ENCODE measurements at places on chromosomes 11 and 22.

- DNase-seq = no peak
These were observed 93.5 kb downstream of the PDHX start for GRCh38 chr11:35009944-35010342.

DNA sequence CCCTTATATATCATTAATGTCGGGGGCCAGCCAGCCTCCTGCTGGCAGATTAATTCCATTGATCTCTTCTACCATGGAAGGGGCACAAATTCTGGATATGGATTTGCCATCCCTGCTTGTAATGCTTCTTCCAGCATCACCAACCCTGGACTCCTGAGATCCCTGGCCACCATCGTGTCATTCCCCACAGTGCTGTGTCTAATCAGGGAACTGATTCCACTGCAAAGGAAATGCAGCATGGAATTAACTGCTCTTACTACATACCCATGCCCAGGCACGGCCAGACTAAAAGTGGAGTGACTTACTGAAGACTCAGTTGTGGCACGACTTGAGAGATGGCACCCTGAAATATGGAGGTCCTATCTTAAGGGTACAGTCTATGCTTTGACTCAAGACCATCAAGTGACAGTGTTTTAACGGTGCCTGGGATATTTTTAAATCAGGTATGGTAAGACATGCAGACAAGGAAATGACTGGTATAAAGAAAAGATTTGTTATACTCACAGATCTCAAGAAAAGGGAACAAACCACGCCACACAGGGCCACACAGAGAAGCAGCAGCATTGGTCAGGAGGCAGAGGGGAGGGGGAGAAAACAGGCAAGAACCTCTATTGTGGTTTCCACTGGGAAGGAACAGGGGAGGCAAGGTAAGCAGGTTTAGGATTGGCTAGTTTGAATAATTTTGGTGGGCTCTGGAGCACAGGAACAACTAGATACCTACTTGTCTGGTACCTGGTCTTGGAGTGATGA, 65.1 kb downstream of the IGLL5 start:
- no peak for DNase-seq

GRCh38 chr22:44995105-44995514, 14.7 kb downstream of the PHF21B start:
- DNase-seq = no peak

DNA sequence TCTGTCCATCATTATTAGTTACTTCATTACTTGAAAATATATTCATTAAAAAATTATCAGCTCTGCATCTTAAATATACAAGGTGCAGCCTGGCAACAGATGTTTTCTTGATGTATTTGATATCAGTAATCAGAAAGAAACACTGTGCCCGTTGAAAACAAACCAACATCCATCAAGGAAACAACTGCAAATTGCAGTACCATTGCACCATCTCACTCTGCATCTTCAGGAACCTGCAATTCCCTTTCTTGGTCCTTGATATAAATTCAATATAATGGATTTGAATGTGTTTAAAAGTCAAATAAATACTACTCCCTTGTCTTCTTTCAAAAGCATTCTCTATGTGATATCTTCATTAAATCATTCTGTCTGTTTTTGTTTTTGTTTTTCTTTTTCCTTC, 1131.2 kb downstream of the FAM181B start:
- DNase-seq = no peak

GRCh38 chr11:126419801-126420697, 64.6 kb downstream of the ST3GAL4 start:
- DNase-seq = no peak

- DNase-seq = no peak
These were observed 15.3 kb downstream of the SULT4A1 start for GRCh38 chr22:43846966-43847365.

DNA sequence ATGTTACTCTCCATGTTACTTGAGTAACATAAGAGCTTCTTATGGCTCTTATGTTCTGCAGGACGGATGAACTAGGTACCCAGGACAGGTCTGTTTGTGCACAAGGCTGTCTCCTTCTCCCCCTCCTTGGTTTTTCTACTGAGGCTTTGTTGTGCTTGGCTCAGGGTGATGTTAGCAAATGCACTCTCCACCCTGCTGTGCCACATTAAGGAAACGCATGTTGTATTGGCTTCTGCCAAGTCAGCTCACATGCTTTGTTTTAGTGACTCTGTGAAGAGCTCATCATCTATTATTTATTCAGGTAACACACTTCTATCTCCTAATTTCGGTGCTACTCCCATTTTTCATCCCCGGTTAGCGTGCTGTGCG, 108.3 kb downstream of the PTPRJ start:
- no peak for DNase-seq

- DNase-seq = no peak
These were observed 489.5 kb downstream of the DLG2 start for GRCh38 chr11:85137597-85137996.

- no peak for DNase-seq
These were observed 21.9 kb downstream of the CASP12 start for GRCh38 chr11:104876324-104876723.

DNA sequence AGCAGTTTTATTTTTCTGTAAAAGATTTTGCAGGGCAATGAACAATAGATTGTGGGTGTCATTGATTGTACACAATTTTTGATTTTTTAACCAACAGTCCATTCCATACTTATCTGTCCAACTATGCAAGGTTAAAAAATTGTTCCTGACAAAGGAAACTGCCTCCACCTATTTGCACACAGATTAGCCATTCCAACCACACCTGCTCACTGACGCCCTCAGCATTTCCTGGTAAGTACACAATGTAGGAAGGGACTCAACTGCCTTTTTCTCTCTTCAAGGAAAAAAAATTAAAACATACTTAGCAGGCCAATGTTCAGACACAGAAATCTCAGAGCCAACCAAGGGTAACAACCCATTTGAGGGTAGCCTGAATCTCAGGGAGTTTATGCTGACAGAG, 4.3 kb upstream of the FUT4 start:
- DNase-seq = no peak

DNA sequence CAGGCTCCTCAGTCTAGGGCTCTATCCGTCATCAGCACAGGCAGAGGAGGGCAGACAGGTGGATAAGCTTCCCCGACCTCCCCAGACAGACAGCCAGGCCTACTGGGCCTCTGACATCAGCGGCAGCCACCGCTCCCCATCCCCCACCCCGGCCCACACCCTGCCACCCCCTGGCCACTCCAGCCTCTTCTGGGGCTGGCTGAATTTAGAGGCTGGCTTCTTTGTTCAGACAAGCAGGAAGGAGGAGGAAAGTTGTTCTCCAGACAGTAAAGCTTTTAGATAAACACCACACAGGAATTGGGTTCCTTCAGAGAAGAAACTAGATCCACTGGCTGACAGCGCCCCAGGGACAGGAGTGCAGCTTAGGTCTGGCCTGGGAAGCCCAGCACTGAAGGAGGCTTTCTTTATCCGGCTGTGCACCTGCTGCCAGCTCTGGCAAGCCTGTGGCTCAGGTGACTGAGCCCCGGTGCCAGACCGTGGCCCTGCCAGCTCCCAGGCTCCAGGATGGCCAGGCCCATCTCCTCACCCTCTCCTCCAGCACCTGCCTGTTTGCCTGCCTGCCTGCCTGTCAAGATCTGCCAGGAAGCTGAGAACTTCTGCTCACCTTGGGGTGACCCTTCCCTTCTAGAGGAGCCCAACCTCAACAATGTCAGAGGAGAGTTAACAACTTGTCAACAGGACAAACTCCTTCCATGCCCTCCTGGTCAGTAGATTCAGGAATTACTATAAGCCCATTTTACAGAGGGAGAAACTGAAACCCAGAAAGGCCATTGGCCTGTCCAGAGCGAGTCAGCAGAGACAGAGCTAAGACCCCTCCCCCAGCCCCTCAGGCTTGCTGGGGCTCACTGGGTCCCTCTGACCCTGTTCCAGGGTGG, 44.0 kb upstream of the KLHL35 start:
- DNase-seq = no peak

- DNase-seq = peak; percentile 42
These were observed 29.6 kb downstream of the TRIM29 start for GRCh38 chr11:120108154-120108784.

DNA sequence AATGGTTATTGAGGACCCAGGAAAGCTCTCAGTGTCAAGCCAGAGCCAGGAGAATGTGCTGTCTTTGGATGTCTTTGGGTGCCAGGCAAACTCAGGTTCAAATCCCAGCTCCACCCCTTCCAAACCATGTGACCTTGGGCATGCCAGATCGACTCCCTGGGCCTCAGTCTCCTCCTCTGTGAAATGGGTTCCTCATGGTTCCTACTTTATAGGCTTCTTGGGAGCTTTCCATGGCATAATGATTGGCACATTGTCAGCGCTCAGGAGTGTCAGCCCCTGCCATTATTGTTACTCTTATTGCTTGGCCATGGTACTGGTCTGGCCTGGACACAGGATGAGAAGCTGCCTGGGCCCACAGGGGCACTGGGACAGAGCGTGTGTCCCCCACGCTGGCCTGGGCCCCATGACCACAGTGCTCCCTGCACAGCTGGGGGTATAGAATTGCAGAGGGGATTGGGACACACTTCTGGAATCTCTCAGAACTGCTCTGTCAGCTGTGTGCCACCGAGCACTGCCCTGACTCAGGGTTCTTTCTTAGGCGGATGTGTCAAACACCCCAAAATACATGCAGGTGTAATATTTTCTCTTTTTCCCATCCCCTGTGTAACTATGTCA, 37.6 kb upstream of the CRYBB3 start:
- no peak for DNase-seq

DNA sequence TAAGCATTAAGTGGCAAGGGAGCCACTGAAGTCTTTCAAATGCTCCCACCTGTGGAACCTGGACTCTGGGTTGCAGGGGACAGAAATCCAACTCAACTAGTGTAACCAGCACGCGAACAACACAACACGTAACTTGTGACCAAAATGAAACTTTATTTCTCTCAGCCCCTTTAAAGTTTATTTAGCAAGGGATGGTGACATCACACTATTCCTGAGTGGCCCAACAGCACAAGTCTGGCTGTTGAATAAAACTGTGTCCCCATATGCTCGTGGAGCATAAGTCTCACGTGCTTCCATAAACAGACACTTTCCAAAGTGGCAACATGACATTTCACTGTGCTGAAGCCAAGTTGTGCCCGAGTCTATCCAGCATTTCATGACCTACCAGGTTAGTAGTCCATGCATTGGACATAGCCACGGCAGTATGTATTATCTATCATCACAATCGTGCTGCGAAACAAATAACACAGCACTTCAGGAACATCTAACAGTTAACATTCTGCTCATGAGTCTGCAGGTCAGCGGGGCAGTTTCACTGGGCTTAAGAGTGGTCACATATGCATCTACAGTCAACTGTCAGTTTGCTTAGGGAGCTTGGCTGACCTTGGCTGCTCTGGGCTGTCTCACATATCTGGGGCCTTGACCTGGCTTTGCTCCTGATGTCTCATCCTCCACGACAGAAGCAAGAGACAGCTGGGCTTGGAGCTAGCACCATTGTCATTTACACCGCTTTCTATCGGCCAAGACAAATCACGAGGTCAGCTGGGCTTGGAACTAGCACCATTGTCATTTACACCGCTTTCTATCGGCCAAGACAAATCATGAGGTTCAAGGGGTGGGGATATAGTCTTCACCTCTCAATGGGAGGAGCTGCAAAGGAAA, 35.0 kb upstream of the LMO2 start:
- DNase-seq = no peak

GRCh38 chr11:68684385-68685356, at the start of gene GAL:
TSS of gene GAL (plus strand) at chr11:68684544. CDS start at chr11:68684924, 380 bp downstream.
- no peak for DNase-seq

DNA sequence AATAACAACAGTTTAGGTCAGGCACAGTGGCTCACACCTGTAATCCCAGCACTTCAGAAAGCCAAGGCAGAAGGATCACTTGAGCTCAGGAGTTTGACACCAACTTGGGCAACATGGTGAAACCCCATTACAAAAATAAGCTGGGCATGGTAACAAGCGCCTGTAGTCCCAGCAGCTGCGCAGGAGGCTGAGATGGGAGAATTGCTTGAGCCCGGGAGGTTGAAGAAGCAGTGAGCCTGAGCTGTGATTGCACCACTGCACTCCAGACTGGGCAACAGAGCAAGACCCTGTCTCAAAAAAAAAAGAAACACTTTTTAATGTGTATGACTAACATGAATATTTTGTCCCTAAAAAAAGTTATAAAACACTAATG, 24.5 kb upstream of the TFIP11 start:
- no peak for DNase-seq

DNA sequence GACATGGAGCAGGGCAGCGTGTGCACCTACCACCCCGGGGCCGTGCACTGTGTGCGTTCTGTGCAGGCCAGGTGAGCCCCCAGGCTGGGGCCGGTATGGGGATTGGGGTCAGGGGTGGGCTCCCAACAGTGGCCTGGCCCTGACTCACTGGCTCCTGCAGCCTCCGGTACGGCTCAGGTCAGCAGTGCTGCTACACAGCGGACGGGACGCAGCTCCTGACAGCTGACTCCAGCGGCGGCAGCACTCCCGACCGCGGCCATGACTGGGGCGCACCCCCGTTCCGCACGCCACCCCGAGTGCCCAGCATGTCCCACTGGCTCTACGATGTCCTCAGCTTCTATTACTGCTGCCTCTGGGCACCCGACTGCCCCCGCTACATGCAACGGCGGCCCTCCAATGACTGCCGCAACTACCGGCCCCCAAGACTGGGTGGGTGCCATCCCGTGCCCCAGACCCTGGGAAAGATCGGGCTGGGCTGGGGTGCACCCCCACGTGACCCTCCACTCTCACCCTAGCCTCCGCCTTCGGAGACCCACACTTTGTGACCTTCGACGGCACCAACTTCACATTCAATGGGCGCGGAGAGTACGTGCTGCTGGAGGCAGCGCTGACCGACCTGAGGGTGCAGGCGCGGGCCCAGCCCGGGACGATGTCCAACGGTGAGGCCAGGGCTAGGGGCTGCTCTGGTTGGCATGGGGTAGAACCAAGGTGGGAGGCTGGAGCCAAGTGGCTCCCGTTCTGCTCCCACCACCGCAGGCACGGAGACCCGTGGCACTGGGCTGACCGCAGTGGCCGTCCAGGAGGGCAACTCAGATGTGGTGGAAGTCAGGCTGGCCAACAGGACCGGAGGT, 4.4 kb downstream of the SUSD2 start:
- DNase-seq = no peak

- no peak for DNase-seq
These were observed 1046.6 kb downstream of the TBC1D22A start for GRCh38 chr22:47808886-47809620.

- DNase-seq = no peak
These were observed 462.9 kb downstream of the TBC1D22A start for GRCh38 chr22:47225080-47225930.

- no peak for DNase-seq
These were observed 170.1 kb upstream of the B3GAT1 start for GRCh38 chr11:134581966-134582769.
